ENCODE measurements at places on chromosomes 2 and 18. TPM values are rescaled to one million over a fixed set of nuclear protein-coding genes. Genes with fewer than 3 reads are reported as not detected.

SCN3A gene
- total RNA-seq = 1.9 TPM

GAREM1 gene
- total RNA-seq = 22.5 TPM

DNA sequence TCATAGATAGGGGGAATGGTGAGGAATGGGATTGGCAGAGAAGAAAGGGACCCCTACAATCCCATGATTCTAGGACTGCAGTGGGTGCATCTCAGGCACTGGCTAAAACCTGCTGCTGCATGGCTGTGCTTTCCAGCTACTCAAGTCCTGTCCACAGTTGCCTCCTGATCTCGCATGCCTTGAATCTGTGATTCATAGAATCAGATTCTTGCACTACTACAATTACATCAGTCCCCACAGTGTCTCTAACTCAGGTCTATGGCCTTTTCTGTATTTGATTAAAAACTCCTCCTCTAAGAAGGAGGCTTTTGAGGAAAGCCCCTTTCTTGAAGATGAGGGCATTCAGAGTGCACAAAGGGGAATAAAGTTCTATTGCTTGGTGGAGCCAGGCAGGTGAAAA is 117.4 kb downstream of the LRATD1 start:
- no peak for DNase-seq

LRRTM4 gene
- total RNA-seq = 0.27 TPM

GRCh38 chr2:56263876-56264275 is 80.1 kb downstream of the CCDC85A start:
- DNase-seq = no peak

GRCh38 chr2:14756122-14756541 is 123.6 kb downstream of the LRATD1 start:
- DNase-seq = no peak

DNA sequence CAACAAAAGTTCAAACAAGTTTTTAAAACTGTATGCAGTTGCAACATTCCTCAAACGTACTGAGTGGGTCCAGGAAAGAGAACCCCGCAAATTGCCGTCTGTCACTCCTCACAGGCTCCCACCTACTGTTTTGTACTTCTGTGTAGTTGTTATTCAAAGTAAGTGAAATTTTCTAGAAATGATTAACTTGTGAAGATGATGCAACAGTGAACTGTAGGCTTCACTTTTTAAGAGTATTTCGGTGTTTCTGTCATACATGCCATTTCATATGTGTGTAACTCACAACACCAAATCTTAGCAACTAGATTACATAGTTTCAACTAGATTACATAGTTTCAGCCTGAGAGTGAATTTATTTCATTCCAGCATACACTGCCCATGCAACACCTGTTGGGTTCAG is 226.0 kb upstream of the TANK start:
- DNase-seq = no peak

GRCh38 chr2:202638721-202639120 is 4.0 kb downstream of the FAM117B start:
- no peak for DNase-seq

DCC gene
- total RNA-seq = not detected
